ENCODE measurements at places on chromosomes 2 and 18.

DNA sequence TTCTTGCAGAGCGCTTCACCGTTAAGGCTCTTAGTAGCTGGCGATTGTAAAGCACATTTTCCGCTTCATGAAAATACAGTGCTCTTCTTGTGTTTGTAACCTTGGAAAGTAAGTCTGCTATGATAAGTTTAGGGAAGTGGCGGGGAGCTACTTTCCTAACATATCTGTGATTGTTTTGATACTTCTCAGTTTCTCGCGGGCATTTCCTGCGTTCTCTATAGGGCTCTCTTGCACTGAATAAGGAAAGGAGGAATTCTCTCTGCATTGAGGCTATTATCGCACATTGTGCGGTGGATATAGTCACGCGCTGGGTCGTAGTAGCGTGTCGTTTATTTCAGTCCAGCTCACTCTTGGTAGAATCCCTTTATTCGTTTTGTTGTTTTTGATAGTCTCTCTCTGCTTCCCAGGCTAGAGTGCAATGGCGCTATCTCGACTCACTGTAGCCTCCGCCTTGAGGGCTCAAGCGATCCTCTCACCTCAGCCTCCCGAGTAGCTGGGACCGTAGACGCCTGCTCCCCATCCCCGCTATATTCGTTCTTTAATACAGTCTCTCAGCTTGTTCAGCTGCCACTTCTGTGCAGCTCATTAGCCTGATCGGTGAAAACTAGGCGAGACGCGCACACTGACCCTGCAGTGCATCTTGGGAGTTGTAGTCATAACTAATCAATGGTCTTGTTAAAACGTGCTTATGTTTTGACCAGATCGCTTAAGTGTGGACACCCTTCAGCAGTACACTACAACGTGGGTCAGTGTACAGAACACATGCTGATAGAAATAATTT, 1.0 kb upstream of the PPP4R3B start:
- peak; percentile 72 for DNase-seq

- no peak for DNase-seq
Measured at GRCh38 chr2:157540102-157540501, 88.6 kb downstream of the ACVR1C start.

DNA sequence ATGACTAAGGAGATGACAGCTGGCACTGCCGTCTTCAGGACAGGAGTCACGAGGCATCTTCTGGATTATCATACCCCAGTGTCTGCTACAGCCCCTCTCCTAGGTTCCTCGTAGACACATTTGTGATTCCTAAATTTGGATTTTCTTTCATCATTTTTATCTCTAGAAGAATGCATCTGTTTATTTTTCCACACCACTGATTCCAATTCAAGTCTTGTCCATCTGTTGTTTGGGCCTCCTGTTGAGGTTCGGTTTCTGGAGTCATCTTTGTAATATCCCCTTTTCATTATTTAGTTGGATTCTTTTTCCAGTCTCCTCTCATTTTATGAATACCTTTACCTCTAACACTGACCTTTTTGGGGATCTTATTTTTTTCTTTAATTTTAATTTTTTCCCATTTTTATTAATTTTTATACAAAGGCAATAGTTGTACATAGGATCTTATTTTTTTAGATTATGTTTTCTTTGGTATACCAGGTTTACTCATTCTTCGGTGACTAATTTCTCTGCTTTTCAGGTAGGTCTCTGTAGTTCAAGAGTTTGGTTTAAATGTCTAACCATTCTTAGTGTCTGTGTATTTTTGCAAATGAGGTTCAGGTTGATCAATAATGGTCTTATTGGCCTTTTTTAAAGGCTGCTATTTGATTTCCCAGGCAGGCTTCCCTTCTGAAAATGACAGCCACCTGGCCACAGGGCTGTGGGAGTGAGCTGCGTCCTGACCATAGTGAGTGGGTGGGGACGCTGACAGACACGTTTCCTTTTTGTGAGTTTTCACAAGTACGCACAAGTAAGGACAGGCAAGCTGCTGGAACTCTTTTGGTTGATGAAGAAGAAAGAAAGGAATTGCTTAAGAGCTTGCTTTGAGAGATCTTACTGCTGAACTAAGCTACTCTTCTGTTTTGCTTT, 34.5 kb downstream of the FARP2 start:
- DNase-seq: no peak

DNA sequence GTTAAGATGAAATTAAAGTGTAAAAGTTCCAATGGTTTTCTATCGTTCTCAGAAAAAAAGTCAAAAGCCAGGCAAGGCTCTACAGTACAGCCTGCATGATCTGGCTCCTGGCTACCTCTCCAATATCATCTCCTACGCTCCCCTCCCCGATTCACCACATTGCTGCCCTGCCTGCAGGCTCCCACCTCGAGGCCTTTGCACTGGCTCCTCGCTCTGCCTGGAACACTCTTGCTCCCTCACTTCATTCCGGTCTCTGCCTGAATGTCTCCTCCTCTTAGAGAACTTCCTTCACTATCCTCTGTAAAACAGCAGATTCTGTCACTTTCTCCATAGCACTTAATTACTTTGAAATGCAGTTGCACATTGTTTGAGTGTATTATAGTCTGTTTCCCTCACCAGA, 72.5 kb downstream of the KLF7 start:
- DNase-seq: peak; percentile 81

DNA sequence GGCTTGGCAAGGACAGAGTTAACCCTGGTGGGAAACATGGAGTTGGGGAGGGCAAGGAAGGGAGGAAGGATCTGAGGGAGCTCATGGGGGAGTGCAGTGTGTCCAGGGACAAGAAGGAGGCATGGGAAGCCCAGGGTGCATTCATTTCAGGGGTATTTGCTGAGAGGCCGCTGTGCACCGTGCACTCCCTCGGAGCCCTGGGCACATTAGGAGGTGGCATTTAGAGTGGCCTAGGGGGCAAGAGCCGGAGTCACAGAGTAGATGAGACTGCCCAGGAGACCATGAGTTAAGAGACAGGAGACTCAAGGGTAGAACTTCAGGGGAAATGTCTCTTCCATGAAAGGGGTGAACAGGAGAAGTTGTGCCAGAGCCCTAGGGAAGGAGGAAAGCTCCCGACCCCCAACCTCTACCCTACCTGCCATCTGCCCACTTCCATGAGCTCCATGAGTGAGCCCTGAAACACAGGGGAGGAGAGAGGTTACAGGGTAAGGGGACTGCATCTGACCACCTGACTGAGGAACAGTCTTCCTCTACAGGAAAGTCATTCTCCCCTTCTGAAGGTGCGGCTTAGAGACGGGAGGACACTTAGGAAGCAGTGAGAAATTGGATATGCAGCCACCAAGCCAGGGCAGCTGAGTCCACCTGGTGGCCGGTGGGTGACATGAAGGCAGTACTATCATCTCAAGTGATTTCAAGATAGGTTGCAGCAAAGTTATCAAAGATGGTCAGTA, 58.5 kb upstream of the COPS8 start:
- DNase-seq: peak; percentile 45

- DNase-seq: no peak
Measured at GRCh38 chr18:7117390-7118355, at the start of gene LAMA1. Gene LAMA1, minus strand, starts transcription at chr18:7117797. Its CDS starts 77 bp downstream, at chr18:7117720.

DNA sequence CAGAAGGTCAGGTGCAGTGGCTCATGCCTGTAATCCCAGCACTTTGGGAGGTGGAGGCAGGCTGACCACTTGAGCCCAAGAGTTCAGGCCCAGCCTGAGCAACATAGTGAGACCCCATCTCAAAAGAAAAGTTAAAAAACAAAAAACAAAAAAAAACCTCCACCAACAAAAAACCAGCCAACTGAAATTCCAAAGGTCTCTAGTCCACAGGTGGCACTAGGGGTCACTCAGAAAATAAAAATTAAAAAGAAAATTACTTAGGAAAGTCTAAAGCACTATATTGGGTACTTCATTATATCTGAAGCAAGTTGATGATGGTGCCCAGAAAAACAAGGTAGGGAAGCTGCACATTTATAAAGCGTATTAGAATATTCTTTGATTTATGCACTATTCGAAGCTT, 26.9 kb downstream of the ANXA4 start:
- no peak for DNase-seq

DNA sequence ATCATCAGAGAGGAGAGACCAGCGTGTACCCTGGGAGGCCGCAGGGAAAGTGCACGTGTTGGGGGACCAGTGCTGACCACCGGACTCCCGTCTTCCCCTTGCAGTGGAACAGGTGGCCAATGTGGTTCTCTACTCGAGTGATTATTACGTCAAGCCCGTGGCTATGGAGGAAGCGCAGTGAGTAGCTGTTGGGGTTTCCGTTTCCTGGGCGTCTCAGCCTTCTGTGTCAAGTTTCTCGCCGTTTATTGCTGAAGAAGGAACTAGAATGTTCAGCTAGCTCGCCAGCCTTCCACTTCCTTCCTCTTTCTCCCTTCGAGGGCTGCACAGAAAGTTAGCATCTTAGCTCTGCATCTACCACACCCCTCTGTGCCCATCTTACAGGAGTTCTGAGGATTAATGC, 22.8 kb upstream of the DGKD start:
- DNase-seq: no peak

Measured in HAP-1 (cell line).